ENCODE measurements at places on chromosomes 5 and 9.
A peak's percentile ranks its signal among the peaks of the same experiment; 100 is the strongest.

DNA sequence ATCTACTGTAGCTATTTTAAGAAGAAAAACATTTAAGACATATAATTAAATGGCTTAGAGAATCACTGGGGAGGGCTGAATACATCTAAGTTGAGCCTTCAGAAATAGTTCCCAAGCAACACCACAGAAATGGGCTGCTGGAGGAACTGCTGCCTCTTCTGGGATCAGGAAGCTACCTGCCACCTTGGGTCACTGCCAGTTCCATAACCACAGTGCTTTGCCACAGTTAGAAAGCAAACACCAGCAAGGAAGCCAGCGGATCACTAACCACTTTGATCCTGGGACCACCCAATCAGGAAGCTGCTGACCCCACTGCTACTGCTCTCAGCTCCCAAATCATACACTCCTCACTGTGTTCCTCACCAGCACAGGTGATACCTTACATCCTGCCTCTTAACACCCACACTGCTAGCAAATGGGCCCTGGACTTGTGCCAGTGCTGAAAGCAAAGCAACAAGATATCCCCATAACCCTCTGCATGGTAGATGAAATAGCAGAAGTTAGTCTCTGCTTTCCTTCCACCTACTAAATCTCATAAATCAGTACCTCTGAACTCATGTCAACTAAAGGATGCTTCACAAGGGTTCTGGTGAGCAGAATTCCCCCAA, 346.9 kb downstream of the DEPDC1B start:
- no peak for DNase-seq

DNA sequence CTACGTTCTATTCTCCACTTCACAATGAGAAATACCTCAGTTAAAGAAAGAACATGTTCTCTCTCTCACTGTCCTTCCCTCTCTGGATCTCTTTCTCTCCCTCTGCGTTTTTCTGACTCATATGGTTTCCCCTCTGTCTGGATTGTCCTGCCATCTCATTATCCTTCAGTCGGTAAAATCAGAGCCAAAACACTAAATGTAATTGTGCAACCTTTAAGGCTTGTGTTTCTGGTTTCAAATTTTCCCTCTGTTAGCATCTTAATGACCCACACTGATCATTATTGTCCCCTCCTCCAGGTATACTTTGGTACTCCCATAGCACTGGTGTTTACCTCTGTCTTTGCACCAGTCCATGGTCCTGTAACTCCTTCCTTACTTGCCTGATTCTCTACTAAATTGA, 509.4 kb upstream of the C9orf72 start:
- DNase-seq, result no peak

GRCh38 chr9:22452415-22453010, 5.9 kb downstream of the DMRTA1 start:
- DNase-seq, result peak; percentile 52

GRCh38 chr5:151820271-151820670, 48.5 kb downstream of the G3BP1 start:
- no peak for DNase-seq

DNA sequence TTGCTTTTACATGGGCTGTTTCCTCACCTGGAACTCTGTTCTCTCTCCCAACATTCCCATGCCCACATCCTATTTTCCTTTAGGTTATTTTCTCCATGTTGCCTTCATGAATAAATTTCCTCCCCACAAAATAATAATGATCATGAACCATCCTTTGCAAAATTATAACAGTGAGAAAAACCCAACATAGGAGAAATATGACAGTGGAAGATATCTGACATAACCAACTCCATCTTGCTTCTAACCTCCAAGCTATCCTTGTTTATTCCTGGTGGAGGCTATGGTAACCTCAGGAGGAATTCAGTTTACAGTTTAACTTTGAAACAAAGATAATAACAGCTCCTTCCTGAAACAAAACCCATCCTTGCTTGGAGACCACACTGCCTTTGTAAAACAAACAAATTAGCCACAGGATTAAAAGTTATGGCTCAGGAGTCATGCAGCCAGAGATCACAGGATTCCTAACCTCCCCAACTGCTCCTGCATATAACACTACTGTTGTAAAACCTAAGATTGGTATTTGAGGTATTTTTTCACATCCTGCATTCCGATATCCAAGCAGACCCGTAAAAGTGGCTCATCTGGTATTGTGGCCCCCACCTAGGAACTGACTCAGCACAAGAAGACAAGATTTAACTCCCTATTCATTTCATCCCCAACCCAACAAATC, 212.4 kb downstream of the TRIM32 start:
- no peak for DNase-seq

GRCh38 chr5:132369007-132369473, 470 bp upstream of the SLC22A5 start:
- no peak for DNase-seq

DNA sequence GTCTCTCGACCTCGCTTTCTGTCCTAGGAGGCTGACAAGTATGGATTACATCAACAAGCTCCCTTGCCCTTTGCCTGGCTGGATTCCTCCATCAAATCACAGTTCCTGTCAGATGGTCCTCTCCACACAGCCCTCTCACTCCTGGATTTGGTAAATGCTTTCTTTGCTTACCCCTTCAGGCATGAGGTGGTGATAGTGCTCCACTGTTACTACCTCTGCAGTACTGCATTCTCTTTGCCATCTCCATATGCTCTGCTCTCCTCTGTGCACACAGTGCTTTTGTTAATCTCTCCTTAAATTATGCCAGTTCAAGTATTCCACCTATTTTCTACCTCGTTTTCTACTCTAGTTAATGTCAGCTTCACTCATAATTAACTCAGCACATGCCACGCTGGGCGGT, 279.2 kb downstream of the DMAC1 start:
- no peak for DNase-seq

DNA sequence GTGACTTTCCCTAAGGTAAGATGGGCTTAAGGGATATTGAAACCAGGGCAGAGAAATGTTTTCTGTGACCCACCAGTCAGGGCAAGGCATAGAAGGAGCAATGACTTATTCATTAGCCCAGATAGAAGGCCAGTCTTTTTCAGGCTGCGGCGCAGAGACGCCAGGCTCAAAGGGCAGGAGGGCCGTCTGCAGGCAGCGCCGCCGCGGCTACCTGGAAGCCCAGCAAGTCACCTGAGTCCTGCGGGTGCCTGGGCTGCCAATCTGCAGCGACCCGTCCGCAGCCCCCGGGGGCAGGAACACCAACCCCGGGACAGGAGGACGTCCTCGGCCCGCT, 322 bp upstream of the SH3GL2 start:
- no peak for DNase-seq

DNA sequence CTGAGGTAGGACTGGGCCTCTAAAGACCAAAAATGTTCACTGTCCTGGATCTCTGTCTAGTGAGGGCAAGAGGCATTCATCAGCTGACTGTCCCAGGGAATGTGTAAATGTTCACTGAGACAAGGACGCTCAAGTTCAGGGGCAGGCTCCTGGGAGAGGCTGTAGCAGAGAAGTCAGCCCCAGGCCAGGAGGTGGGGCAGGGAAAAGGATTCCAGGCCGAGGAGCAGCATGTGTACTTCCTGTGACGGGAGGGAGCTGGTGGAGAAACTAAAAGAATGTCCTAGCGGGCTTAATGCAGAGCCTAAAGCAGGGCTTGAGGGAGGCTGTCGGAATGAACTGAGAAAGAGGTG, 205.8 kb downstream of the GABBR2 start:
- DNase-seq, result no peak

DNA sequence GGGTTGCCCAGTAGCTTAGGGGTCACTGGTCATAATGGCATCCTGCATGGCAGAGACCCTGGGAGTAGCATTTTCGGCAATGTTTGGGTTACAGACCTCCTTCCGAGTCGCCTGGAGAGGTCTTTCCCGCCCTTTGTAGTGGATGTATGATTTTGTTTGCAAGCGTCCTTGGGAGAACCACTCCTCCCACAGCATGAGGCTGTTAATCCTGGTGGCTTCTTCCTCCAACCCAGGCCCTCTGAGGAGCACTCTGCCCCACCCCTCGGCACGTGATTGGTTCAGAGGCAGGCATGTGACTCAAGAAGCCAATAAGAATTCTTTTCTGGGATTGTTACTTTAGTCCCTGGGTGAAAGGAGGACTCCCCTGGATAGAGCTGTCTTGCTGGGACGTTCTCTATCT, 30.2 kb upstream of the GRHPR start:
- no peak for DNase-seq

DNA sequence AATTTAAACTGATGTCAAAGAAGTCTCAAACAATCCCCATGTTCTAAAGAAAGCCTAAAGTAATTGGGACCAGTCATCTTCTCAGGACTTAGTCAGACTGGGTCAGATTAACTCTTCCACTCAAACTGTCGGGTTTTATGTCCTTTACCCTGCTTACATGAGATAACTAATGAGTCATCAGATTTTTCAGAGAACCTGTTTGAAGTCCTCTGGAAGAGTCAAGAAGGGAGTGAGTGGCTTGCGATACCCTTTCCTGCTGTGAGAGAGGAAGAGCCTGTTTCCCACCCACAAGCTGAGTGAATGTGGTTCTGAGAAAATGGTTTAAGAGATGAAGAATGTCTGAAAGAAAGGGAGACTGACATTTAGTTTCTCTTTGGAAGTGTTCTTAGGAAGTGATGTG, 1866.7 kb upstream of the C9orf72 start:
- no peak for DNase-seq

GRCh38 chr5:149959406-149960236, 937 bp upstream of the SLC26A2 start:
- DNase-seq, result no peak

- no peak for DNase-seq
Measured at GRCh38 chr5:173256800-173257199, 21.8 kb upstream of the NKX2-5 start.

DNA sequence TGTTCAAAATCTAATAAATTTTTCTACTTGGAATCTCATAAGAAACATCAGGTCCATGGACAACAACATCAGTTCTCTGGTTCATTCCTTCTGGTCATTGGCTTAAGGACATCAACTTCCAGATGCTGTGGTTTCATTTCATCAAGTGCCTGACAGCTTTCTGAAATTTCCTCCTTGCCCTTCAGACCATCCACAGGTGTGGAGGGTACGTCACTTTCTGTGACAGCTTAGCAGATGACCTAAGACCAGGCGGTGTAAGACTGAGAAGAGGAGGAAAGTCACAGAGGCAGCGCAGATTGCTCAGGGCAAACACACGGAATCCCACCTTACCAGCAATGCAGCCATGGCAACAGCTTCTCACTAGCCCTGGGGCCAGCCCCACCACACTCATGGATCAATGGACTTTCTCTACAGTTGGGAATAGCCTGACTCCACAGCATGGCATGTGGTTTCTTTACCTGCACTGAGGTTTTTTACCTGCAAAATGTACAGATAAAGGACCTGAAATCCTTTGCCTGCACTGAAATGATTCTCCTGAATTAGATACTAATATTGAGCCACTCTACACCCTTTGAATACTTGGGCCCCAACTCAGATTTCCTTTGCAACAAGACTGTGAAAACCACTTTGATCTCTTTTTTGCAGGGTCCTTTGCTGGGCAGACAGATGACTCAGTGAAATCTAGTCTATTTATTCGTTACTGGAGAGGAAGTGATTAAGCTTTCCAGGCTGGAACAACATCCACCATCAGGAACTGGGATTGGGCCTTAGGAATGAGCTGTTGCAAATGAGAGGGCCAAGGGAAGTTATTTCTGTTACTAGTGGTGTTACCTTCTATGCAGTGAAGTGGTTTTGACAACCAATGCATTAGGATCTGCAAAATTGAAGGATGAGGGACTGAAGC, 26.9 kb downstream of the TICAM2 start:
- DNase-seq, result no peak

- no peak for DNase-seq
Measured at GRCh38 chr5:85929713-85930112, 688.0 kb upstream of the COX7C start.

GRCh38 chr5:8827696-8828095, 718.2 kb downstream of the SEMA5A start:
- no peak for DNase-seq

DNA sequence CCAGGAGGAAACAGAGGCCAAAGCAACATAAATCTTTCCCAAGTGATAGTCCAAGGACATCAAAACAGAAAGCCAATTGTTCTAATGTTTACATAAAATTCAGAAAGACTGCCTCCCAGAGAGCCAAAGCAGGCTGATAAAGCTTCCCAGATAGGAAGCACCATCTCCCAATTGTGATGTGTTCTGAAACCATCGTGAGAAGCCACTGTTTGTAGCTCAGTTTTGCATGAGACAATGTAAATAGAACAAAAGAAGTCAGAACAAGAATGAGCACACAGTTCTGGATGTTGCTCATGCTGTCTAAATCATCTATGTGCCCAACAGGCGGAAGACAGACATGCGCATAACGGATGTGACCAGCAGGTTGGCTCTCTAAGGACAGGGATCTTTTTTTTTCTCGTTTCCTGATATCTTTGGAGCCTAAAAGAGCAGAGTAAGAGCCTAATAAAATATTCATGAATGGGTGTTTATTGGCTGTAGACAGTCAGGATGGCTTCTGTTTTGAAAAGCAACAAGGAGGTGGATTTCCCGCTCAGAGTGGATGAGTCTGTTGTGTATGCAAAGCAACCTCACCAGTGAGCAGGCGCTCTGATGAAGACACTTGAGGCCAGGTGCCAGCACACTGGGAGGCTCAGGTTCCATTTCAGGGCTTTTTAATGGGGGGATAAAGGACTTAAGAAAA, 113.6 kb downstream of the GNA14 start:
- peak; percentile 60 for DNase-seq

- DNase-seq, result no peak
Measured at GRCh38 chr5:126970517-126971017, 59.8 kb downstream of the MARCHF3 start.

- no peak for DNase-seq
Measured at GRCh38 chr9:34119713-34120112, 6.8 kb downstream of the DCAF12 start.

DNA sequence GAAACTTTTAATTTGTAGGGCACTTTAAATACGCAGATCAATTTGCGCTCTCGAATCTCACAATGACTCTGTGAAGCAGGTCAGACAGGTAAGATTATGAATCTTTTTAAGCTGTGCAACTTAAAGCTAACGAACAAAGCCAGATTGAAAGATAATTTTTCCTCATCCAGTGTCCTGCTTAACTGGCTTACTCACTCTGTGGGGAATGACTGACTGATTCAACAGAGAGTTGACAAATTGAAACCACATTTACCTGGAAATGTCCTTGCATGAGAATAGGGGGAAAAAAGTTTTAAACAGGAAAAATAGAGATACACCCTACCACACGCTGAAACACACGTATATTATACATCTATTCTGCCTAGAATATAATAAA, 187.9 kb downstream of the MAN2A1 start:
- DNase-seq, result no peak

GRCh38 chr9:129131300-129132145, 20.3 kb downstream of the PTPA start:
- DNase-seq, result peak; percentile 48

GRCh38 chr9:74205056-74205455, 292.1 kb upstream of the RORB start:
- no peak for DNase-seq

GRCh38 chr5:80754900-80755299, 100.1 kb upstream of the DHFR start:
- peak; percentile 20 for DNase-seq

DNA sequence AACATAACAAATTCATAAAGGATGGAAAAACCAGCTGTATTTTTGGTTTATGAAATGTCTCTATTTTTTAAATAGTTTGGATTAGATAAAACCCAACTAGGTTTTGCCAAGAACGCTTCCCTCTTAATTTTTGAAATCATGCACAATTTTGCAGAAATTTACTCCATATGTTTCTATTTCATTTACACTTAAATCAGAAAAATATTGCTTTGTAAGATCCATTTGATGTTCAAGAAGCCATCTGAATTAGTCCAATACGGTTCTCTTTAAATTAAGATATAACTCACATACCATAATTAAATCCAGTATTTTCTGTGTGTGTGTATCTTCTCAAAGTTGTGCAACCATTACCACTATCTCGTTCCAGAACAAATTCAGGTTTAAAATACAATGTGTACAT, 78.6 kb upstream of the FBXL7 start:
- no peak for DNase-seq
